ENCODE measurements at places on chromosomes 7 and 10.

DNA sequence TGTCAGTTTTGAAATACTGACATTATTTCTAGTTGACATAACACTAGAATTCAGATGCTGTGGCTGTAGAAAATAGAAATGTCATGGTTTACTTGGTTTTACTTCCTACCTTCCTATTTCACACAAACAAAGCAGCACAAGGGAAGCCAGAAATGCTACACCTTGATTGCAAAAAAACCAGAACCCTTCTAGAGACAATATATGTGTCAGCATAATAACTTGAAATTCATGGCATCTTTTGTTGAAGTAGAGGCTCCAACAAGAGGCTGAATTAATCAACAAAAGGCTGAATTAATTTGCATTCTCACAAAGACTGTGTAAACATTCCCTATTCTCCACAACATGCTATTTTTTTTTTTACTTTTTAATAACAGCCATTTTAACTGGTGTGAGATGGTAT, 25.2 kb downstream of the ZNF117 start:
- no peak for DNase-seq

DNA sequence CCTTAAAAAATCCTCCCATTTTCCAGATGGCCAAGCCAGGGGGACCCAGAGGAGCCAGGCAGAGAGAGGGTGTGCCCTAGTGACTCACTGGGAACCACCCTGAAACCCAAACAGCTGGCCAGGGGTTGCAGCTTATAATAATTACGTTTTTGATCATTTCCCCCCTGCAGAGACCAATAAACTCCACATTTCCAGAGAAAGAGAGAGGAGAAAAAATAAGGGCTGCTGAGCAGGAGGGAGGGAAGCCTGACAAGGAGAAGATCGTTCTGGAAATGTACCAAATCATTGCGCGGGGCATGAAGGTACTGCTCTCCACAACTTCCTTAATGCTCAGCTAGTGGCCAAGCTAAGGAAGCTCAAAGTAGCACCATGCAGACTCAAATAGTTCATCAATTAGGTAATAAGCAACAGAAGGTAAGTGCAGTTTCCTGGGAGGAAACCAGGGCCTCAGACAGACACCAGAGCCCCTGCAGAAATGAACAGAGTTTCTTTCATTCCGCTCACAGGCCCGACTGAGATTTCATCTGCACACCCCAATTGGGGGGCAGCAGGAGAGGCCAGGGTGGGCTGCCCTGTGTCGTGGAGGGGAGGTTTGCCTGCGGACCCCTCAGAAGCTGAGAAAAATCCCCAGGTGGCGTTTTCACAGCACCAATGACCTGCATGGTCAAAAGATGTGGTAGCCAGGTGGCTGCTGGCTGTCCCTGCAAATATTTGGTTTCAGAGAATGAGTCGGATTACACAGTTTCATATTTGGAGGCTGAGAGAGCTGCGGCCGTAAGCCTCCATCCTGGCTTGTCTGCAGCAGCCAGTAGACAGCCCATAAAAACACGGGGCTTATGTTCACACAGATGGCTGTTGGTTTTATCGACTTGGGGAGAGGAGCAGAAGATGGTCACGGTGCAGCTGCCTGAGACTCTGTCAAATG, 153.2 kb upstream of the LYZL2 start:
- no peak for DNase-seq

DNA sequence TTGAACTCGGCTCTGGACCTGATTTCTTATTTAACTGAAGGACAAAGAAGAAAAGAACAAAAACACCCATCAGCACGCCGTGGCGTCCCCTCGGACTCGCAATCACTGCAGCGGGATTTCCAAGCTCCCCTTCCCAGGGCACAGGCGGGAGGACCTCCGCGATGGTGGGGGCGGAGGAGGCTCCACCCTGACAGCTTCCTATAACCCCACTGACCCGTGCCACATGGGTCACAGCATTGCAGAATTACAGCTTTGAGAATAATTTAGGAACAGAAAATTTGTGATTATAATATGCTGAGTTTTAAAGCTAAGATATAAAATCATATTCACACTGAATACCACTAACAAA, 129.7 kb upstream of the SEC61G start:
- DNase-seq, result no peak

DNA sequence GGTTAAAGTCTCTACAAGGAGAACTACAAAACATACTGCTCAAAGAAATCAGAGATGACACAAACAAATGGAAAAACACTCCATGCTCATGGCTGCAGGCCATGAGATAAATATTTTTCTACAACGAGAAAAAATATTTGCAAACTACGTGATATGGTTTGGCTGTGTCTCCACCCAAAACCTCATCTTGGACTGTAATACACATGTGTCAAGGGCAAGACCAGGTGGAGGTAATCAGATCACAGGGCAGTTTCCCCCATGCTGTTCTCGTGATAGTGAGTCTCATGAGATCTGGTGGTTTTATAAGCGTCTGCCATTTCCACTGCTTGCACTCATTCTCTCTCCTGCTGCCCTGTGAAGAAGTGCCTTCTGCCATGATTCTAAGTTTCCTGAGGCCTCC, 57.8 kb downstream of the COA1 start:
- DNase-seq, result no peak

- DNase-seq, result no peak
These were observed 128.5 kb upstream of the VKORC1L1 start for GRCh38 chr7:65744406-65744805.

DNA sequence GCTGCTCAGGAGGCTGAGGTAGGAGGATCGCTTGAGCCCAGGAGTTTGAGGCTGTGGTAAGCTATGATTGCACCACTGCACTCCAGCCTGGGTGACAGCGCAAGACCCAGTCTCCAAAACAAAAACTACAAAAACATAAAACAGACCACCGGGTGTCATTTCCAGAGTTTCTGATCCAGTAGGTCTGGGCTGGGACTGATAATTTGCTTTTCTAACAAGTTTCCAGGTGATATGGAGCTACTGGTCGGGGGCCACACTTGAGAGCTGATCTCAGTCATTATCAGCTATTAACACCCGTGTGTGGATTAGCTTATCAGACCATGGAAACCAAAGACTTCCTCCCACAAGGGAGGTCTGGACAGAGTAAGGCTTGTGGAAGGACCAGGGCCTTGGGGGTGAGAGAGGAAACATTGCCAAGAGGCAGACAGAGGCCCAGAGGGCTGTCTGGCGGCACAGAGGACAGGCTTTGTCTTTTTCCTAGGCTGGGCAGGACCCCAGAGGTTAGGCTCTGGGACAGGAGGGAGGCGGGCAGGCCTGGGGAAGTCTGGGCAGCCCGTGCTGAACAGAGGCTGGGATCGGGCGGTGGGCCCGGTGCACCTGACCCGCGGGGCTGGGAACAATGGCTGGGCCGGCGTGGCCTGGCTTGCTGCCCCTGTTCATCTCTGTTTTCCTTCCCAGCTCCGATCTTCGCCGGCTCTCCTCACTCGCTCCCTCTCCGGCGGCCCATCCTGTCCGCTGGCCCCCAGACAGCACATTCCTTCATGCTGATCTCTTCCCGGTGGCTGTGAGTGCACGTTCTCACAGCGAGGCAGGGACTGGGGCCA, 25.2 kb downstream of the TMEM270 start:
- DNase-seq, result no peak

DNA sequence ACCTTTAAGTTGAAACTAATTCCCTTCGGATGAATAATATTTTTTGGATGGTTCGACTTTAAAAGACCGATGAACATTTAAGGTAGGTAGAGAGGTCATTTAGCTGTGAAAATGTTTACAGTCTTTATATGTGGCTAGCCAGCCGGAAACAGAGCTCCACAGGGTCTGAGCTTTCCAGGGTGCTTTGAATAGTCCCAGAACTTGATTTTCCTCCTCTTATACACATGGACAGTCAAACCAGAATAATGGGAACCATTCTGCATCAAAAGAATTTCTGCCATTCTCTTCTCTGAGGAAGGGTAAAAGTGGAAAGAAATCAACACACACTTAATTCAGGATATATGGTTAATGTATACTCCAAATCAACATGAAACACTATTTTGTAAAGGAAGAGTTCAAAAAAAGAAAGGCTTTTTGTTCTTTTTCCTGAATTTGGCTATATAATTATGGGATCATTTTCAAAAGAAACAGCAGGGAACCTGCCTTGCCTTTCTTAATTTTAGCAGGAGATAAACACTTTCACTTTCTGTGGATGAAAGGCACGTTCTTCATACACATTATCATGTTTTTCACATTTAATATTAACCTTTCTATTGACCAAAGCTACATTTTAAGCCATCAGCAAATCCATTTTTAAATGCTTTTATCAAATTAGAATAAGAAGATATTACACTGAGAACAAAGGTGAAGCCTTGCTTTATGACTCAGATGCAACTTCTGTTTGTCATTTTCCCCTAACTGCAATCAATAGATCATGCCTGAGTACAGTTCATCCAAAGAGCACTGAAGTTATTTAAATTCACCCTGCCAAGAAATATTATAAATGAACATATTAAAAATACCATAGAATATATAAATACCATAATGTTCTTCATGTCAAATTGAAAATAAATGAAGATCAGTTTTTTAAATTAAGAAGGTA, 307.3 kb downstream of the THSD7A start:
- no peak for DNase-seq

GRCh38 chr7:100626530-100627237, 14.3 kb downstream of the MOSPD3 start:
- DNase-seq, result peak; percentile 85

DNA sequence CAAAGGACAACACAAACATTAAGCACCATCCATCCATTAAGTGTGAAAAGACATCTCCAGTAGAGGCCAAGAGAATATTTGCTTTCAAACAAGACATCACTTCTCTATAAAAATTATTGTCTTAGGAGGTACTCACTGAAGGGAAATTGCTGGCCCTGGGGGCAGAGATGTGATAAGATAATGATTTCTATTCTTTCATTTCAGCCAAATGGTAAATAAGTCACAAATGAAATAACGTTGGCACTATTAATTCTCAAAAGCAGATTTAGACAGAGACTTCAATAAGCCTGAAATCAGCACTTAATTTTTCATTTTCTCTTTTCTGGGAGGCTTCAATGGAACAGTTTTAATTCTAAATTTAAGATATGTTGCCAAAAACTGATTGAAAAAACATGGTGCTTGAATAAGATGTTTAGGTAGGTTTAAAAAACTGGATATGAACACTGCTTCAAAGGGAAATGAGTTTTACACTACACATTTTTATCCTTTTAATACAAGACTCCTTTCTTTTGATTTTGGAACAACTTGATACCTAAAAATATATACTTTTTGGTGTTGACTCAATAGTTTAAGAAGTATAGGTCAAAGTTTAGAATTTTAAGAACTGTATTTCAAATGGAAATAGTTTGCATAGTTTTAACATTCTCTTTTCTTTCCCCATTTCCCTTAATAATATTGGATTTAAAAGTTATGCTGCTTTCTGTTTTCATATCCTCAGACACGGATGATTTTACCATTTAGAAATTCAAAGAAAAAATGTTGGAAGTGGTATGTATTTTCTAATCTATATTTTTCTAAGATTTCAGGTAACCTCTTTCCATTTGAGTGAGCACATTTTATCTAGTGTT, 204.0 kb downstream of the AHR start:
- DNase-seq, result no peak

All from stimulated activated CD4-positive, alpha-beta T cell treated with anti-CD3 and anti-CD28 coated beads, Interleukin-1b, Interleukin-23, amount 100 ng/mL, for 4 hours (primary cell).